ENCODE measurements at places on chromosomes 7 and 10.

- no peak for DNase-seq
Measured at GRCh38 chr7:151384776-151385625, 24.8 kb downstream of the WDR86 start.

GRCh38 chr10:20955355-20955893 is 58.3 kb upstream of the NEBL start:
- no peak for DNase-seq

DNA sequence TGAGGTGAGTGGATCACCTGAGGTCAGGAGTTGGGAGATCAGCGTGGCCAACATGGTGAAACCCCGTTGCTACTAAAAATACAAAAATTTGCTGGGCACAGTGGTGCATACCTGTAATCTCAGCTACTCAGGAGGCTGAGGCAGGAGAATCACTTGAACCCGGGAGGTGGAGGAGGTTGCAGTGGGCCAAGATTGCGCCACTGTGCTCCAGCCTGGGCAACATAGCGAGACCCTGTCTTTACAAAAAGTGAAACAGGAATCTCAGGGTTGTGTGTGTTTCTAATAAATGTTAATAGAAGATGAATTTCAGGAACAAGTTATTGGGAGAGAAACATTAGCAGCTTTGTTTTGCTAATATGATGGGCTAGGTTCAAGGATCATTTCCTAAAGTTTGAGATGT is 19.9 kb downstream of the PPP2R2D start:
- no peak for DNase-seq

- DNase-seq = no peak
Measured at GRCh38 chr10:89158446-89158845, 48.7 kb downstream of the CH25H start.
